ENCODE measurements at places on chromosomes 5 and 9.

DNA sequence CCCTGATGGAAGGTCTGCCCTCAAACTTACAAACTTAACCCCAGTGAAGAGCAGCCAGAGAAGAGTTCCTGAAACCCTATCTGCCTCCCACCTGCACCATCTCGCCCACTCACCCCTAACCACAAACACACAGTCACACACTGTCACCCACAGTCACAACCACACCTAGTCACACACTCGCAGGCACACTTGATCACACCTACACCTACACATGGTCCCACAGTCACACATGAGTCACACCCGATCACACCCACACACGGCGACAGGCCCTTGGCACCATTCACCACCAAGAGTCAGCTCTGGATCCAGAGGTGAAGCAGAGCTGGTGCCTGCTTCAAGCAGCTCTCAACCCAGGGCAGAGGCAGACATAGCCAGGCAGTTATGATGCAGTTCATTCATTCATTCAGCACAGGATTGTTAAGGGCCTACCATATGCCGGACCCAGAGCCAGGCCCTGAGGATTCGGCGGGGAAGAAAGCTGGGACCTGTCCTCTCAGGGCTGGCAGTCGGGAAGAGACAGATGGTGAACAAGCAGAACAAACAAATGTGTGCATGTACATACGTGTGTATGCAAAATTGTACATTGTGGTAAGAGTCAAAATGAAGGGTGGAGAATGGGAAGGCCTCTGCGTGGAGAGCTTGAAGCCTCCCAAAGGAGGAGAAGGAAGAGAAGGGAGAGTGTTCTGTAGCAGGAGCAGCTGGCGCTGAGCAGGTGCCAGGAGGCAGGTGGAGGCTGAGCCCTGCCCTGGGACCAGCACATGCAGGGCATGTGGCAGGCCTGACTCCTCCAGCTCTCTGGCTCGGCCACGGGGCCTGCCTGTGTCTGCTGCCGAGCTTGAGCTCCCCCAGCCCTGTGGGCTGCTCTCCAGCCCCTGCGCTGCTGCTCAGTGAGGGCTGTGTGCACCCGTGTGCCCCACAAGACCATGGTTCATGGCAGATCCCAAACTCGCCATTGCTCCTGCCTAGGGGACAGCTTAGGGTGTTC, 6.4 kb downstream of the TSPAN17 start:
- DNase-seq: no peak

GRCh38 chr5:142342128-142342981, 17.5 kb upstream of the SPRY4 start:
- no peak for DNase-seq

DNA sequence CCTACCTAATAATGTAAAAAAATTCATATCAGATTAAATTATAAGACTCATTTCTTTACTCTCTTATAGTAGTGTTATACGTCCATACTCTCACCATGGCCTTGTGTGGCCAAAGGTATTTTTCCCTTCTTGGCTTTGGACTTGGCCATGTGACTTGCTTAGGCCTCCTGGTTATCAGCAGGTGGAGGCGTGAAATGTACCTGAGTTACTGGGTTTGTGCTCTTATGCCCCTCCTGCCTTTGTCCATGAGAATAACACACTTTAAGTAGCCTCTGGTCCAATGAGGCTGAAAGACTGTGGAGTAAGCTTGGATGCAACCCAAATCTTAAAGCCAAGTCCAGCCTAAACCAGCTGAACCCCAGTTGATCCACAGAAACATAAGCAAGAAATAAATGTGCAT, 68.7 kb downstream of the RETREG1 start:
- no peak for DNase-seq

DNA sequence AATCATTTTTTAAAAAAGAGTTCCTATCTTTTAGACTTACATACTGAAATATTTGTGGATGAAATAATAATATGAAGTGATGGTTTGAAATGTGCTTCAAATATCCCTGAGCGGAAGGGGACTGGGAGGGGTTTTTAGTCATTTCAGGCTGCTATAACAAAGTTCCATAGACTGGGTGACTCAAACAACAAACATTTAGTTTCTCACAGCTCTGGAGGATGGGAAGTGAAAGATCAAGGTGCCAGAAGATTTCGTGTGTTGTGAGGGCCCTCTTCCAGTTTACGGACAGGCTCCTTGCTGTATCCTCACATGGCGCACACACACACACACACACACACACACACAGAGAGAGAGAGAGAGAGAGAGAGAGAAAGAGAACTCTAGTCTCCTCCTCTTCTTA, 27.1 kb upstream of the TEX10 start:
- no peak for DNase-seq

DNA sequence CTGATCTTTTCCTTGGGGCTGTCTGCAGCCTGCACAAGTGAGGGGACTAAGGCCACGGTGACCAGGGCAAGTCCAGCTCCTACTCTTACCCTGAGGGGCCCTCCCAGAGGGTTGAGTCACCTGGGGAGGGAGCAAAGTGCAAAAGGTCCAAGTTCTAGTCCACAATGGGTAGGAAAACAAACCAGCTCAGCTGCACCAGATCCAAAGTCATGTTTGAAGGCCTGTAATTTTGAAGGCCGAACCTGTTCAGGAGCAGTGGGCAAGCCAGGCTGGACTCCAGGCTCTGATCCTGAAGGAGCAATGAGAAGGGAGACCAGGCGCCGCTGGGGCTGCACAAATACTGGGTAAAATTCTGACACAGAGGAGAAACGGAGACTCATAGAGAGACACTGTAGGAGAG, 15.8 kb upstream of the TCF7 start:
- no peak for DNase-seq

- DNase-seq: no peak
Measured at GRCh38 chr9:5510360-5510931, at the start of gene PDCD1LG2. PDCD1LG2 (plus strand) TSS chr9:5510531; CDS start chr9:5522547, 12,016 bp downstream.

- DNase-seq: no peak
Measured at GRCh38 chr5:7540736-7541485, 145.0 kb downstream of the ADCY2 start.

Measured in activated T-helper 2 cell treated with anti-CD3 and anti-CD28 coated beads, Interferon-gamma antibody, Interleukin-2, Interleukin-4, amounts not matched to agents 10 μg/mL and 5 μg/mL and 100 μg/mL, durations not matched to agents 14 hours and 24 hours and 36 hours (primary cell).